Kasumi-1 (cell line): ENCODE measurements at places on chromosomes 2 and 18.

DNA sequence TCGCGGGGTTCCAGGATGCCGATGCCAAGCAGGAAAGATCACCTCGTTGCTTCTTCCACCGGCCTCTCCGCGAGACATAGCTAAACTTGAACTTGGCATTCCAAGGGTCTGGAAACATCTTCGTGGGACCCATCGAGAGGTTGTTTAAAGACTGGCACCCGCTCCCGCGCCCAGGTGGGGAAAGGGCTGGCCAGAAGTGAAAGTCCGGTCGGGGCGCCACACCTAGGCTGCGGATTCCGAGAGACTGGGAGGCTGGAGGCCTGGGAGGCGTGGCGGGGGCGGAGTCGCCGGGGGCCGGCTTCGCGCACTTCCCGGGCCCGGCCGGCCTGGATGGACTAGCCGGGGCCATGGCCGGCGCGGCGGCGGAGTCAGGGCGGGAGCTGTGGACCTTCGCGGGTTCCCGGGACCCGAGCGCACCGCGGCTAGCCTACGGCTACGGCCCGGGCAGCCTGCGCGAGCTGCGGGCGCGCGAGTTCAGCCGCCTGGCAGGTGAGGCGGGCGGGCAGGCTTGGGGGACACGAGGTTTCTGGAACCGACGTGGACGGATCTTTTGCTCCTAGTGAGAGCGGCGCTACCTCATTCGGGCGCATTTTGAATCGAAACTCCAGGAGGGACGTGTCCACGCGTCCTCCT lies at the start of gene MOCOS:
Gene MOCOS, plus strand, starts transcription at position 305 of the 633 bp plus-strand sequence. Its CDS starts 43 bp downstream, at position 348.
- DNase-seq: no peak

DNA sequence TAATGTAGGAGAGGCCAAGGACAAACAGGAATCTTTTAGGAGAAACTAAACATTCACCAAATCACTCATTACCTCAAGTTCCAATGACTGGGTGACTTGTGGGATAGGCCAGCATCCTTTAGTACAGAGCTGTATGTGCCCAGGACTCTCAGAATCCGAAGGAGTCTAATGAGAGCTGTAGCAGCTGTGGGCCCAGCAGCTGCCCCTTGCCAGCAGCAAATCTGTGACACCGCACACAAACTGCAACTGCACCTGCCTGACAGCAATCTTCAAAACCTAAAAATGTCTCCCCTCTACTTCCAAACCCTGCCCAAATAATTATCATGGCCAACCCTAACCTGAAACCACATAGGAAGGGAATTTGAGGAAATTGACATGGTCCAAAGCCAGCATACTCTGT lies 44.5 kb upstream of the ACVR2A start:
- DNase-seq: no peak

DNA sequence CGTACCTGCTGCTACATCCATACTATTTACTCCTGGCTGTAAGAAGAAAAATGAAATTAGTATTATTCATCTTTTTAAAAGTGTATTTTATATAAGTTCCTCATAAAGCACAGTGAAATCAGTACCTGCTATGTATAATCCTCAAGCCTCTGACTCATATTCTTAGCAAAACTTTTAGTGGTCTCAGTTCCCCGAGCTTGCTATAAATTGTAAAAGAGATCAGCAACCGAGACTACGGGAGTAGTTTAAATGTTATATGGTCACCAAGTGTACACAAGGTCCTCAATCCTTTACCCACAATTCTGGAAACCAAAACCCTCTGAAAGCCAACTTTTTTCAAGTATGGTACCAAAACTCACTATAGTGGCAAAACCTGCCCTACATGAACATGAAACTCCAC lies 24.2 kb downstream of the PRPF40A start:
- DNase-seq: no peak

GRCh38 chr18:26941584-26941983 lies 76.1 kb upstream of the AQP4 start:
- no peak for DNase-seq

- DNase-seq: no peak
These were observed 191.6 kb upstream of the SLC14A2 start for GRCh38 chr18:45423659-45424058.

DNA sequence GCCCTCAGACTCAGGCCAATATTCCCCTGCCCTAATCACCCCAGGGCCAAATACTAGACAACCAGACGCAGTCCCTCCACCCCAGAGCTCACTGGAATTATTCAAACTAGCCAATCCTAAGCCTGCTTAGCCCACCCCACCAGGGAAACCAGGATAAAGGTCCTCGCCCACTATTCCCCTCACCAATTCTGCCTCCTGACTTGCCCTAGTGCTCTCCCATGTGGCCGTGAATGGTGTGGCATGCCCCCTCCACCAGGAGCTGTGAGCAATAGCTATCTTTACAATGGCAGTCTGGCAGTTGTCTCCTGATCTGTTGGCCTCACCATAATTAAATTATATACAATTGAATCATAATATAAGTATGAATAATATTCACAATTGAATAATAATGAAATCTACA lies 42.3 kb downstream of the FAM124B start:
- DNase-seq: peak; percentile 33
